ENCODE measurements at places on chromosomes 13 and 19. TPM values are rescaled to one million over a fixed set of nuclear protein-coding genes. Genes with fewer than 3 reads are reported as not detected.

Gene ZIC2
- not detected for total RNA-seq

Gene SLC7A10
- not detected for total RNA-seq

Gene PRMT1
- 298 TPM for total RNA-seq

Gene BCL2L12
- 4.8 TPM for total RNA-seq

Gene KLK12
- total RNA-seq = not detected

Gene PEAK3
- total RNA-seq = not detected

Gene GSX1
- not detected for total RNA-seq

Gene TNNI3
- total RNA-seq = not detected

Gene ZNF610
- total RNA-seq = 3.3 TPM

Gene IRGC
- not detected for total RNA-seq

Gene ZNF568
- total RNA-seq = 20.8 TPM

Gene GRIN2D
- under 0.01 TPM for total RNA-seq

Gene ETV2
- 0.51 TPM for total RNA-seq

Gene ZNF416
- 6.9 TPM for total RNA-seq

Gene PCDH8
- not detected for total RNA-seq

Gene MRPL54
- 45.4 TPM for total RNA-seq

Gene TMC4
- 0.26 TPM for total RNA-seq

Gene RABAC1
- 152 TPM for total RNA-seq

Gene CPB2
- not detected for total RNA-seq

Gene PRR22
- 0.26 TPM for total RNA-seq

Gene PRODH2
- total RNA-seq = not detected

All from fibroblast of lung (primary cell).